Muscle of leg (tissue), 16 donors: ENCODE measurements at places on chromosomes 1 and 21. TPM values are rescaled to one million over a fixed set of nuclear protein-coding genes. Genes with fewer than 3 reads are reported as not detected.

Gene OR10Z1
- total RNA-seq: not detected

GRCh38 chr1:113917400-113918082, 11.6 kb upstream of the HIPK1 start:
- no peak for DNase-seq

Gene TBX15
- 41.4 TPM for total RNA-seq

GRCh38 chr1:177897998-177898654, 71.7 kb downstream of the SEC16B start:
- peak; percentile 6 for DNase-seq

Gene MLLT11
- total RNA-seq: 5.5 TPM

Gene CD1E
- total RNA-seq: 0.18 TPM

Gene PLEKHA6
- 2.2 TPM for total RNA-seq

Gene WNT3A
- total RNA-seq: not detected

- DNase-seq: no peak
Observed at GRCh38 chr1:221743416-221744208, 1.7 kb upstream of the DUSP10 start.

GRCh38 chr1:65026235-65026634, 59.9 kb upstream of the JAK1 start:
- DNase-seq: no peak

- DNase-seq: no peak
Observed at GRCh38 chr1:154784924-154785531, 85.1 kb downstream of the KCNN3 start.

Gene RHD
- total RNA-seq: 0.35 TPM

GRCh38 chr1:33986390-33987095, 122.7 kb downstream of the HMGB4 start:
- DNase-seq: no peak

- peak; percentile 71 for DNase-seq
Observed at GRCh38 chr1:185317886-185318310, 855 bp upstream of the IVNS1ABP start.

GRCh38 chr21:44437371-44437695, 18.0 kb upstream of the LRRC3 start:
- no peak for DNase-seq

DNA sequence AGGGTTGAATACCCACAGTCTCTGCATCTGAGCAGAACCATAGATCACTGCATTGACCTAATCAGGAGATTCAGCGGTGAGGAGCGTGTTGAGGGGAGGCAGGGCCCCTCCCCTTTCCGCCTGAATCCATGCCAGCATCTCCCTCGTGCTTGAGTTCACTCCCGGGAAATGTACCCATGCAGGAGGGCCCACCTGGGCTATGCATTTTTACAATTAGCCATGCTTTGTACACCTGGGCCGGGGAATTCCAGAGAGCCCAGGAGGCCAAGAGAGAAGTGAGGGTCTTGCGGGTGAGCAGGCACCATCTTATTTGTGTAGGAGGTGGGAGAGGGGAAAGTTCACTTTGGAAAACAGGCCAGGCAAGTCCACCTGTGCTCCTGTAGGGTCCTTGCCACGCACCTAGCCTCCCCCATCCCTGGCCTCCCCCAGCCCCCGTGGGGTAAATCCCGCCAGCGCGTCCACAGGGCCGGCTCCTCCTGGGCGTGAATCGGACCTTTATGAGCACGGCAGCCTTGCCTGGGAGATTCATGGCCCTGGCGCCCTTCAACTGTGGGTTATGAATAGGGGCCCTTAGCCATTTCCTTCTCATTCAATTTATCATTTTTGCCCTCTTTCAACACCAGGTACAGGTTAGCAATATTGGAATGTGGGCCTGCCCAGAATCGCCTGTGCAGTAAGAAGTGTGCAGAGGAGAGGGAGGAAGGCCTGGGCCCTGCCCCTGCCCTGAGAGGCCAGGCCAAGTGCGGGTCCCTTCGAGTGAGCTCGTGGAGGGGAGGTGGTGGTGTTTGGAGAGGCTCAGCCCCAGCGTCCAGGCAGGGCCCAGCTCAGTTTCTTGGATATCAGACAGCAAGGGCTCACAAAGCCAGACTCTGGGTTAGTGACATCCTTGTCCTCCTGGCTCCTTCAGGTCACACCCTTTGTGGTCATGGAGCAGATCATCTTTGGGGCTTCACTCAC, 84.4 kb upstream of the ACTRT2 start:
- no peak for DNase-seq

DNA sequence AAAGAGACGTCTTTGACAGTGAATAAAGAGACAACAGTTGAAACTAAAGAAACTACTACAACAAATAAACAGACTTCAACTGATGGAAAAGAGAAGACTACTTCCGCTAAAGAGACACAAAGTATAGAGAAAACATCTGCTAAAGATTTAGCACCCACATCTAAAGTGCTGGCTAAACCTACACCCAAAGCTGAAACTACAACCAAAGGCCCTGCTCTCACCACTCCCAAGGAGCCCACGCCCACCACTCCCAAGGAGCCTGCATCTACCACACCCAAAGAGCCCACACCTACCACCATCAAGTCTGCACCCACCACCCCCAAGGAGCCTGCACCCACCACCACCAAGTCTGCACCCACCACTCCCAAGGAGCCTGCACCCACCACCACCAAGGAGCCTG, 68.5 kb downstream of the TPR start:
- no peak for DNase-seq

Gene S100A7A
- total RNA-seq: not detected
